Osteocyte (in vitro differentiated cells): ENCODE measurements at places on chromosomes 13 and 19. TPM values are rescaled to one million over a fixed set of nuclear protein-coding genes. Genes with fewer than 3 reads are reported as not detected.
A peak's percentile ranks its signal among the peaks of the same experiment; 100 is the strongest.

DNA sequence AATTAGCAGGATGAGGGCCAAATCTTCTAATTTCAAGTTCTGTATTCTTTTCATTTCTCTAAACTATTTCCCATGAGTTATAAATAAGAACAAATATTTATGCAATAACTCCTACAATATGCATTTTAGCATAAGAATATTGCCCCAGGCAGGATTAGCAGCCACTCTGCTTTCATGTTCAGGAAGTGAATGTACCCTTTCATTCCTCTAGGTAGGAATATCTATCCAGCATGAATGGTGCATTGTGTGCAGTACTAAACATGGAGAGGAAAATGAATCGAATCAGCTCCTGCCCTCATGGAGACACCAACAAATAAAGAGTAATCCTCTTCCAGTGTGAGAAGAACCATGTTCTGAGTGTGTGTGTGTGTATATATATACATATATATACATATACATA, 41.0 kb downstream of the LHFPL6 start:
- H3K4me1 ChIP-seq = peaks cover 54% of the 10 kb centered on the region
- H3K4me3 ChIP-seq = no peak overlapping the region
- no peak for DNase-seq
- H3K27ac ChIP-seq = no peak overlapping the region

Gene TGFB1
- 244 and 255 TPM in 2 replicates for total RNA-seq

DNA sequence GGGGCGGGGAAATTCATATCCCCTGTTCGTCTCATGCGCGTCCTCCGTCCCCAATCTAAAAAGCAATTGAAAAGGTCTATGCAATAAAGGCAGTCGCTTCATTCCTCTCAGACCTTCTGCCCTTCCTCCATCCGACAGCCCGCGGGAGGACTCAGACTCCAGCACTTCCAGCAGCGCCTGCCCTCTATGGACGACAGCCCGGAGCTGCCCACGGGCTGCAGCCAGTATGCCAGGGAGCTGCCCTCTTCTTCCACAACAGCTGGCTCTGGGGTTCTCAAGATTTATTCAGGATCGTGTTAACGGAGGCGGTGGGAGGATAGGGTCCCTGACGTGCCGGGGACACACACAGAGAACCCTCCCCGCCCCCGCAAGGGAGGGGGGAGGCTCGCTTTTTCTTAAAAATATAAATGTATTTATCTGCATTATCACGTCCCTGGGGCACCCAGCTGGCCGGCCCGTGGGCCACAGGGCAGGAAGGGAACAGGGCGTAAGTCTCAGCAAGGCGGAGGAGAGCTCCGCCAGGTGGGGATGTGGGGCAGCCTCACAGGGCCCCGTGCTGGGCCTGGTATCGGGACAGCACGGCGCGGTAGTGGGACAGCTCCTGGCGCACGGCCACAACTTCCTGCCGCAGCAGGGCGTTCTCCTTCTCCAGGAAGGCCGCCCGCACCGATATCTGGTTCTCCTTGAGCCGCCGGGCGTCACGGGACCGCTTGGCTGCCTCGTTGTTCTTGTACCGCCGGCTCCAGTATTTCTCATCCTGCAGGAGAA, 6.7 kb downstream of the DBP start:
- peak overlapping the region; percentile 60 for H3K4me3 ChIP-seq
- peak overlapping the region; percentile 92 for H3K27ac ChIP-seq
- H3K27me3 ChIP-seq = no peaks in the 10 kb centered on the region
- DNase-seq = no peak

Gene SHISA7
- total RNA-seq = not detected in 2 replicates

GRCh38 chr19:858284-858683, 1.2 kb upstream of the CFD start:
- peaks cover 22% of the 10 kb centered on the region for H3K4me1 ChIP-seq
- peak overlapping the region; percentile 65 for H3K27ac ChIP-seq
- H3K36me3 ChIP-seq = no peaks in the 10 kb centered on the region
- no peak overlapping the region for H3K4me3 ChIP-seq

Gene ZNF784
- 9.2 and 9.6 TPM in 2 replicates for total RNA-seq

DNA sequence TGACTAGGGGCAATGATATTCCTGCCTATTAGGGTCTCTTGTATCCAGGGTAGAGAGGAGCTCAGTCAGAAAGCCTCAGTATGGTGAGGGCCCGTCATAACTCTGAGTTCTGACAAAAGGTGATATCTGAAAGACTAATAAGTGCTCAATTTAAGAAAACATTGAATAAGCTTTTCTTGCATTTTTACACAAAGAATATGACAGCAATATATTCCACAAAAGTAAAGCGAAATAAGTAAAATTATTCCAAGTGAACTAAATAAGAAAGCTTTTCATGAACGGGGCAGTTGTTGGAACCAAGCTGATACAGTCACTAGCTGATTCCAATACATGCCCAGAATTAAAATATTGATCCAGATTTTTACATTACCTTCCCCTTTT, 40.5 kb downstream of the CEACAM1 start:
- no peak overlapping the region for H3K4me3 ChIP-seq
- peaks cover 2% of the 10 kb centered on the region for H3K4me1 ChIP-seq
- no peaks in the 10 kb centered on the region for H3K36me3 ChIP-seq
- peaks cover 2% of the 10 kb centered on the region for H3K27me3 ChIP-seq
- no peak for DNase-seq

GRCh38 chr13:74571811-74572210, 437.6 kb upstream of the KLF12 start:
- no peak overlapping the region for H3K27ac ChIP-seq
- H3K4me3 ChIP-seq = no peak overlapping the region
- H3K36me3 ChIP-seq = no peaks in the 10 kb centered on the region
- peaks cover 24% of the 10 kb centered on the region for H3K4me1 ChIP-seq
- H3K27me3 ChIP-seq = no peaks in the 10 kb centered on the region

- H3K36me3 ChIP-seq = peaks cover 6% of the 10 kb centered on the region
- DNase-seq = peak; percentile 91
- H3K4me3 ChIP-seq = peak overlapping the region; percentile 89
- no peaks in the 10 kb centered on the region for H3K27me3 ChIP-seq
Measured at GRCh38 chr19:49691243-49692146, 579 bp downstream of the CPT1C start.

DNA sequence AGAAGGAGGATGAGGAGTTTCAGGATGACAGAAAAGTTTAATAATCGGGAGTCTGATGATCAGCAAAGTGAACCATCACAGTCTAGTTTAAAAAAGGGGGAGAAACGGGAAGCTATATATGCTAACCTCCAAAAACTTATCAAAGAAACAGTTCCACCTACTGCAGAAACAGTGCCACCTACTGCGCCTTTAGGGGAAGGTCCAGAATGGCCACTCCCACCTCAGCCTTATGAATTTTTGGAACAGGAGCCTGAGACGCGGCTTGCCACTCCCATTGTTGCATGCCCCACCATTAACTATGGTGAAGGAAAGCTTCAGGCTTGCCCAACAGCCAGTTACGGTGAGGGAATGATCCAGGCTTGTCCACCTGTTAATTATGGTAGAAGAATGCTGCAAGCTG, 929.0 kb downstream of the SLITRK6 start:
- no peak overlapping the region for H3K27ac ChIP-seq
- H3K36me3 ChIP-seq = no peaks in the 10 kb centered on the region
- peaks cover 7% of the 10 kb centered on the region for H3K4me1 ChIP-seq
- H3K4me3 ChIP-seq = no peak overlapping the region
- no peaks in the 10 kb centered on the region for H3K27me3 ChIP-seq

- no peaks in the 10 kb centered on the region for H3K36me3 ChIP-seq
- no peaks in the 10 kb centered on the region for H3K27me3 ChIP-seq
- no peak for DNase-seq
- no peak overlapping the region for H3K4me3 ChIP-seq
- H3K27ac ChIP-seq = peak overlapping the region; percentile 54
Measured at GRCh38 chr19:56133858-56134653, 7.0 kb upstream of the ZNF444 start.

- peaks cover 20% of the 10 kb centered on the region for H3K27me3 ChIP-seq
- H3K36me3 ChIP-seq = no peaks in the 10 kb centered on the region
- no peaks in the 10 kb centered on the region for H3K4me1 ChIP-seq
- H3K4me3 ChIP-seq = no peak overlapping the region
Measured at GRCh38 chr19:39218230-39219007, 14.4 kb upstream of the SYCN start.

Gene SIGLEC10
- not detected in 2 replicates for total RNA-seq

Gene ZBTB7A
- 29.4 and 30.0 TPM in 2 replicates for total RNA-seq

Gene ZNF726
- total RNA-seq = 1.7 and 2.2 TPM in 2 replicates

DNA sequence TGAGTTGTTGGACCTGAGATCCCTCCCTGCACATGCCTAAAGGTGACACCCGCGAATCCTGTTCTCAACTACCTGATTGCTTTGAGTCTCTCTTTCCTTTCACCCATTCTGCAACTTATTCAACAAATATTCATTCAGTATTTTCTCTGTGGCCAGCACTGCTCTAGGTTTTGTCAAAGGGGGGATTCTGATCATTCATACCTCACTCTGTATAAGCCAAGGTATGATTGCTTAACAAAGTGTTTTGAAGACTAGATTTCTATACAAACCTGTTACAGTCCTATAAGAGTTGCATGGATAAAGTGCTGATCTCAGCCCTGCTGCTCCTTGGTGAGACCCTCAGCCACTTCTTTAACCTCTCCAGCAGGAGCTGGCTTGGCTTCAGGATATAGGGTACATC, 409.7 kb downstream of the KCNRG start:
- H3K27ac ChIP-seq = no peak overlapping the region
- H3K4me1 ChIP-seq = peaks cover 18% of the 10 kb centered on the region
- no peak overlapping the region for H3K4me3 ChIP-seq
- H3K36me3 ChIP-seq = peaks cover 2% of the 10 kb centered on the region

Gene ZSWIM9
- 5.7 and 6.6 TPM in 2 replicates for total RNA-seq

- DNase-seq = no peak
- no peak overlapping the region for H3K27ac ChIP-seq
- no peaks in the 10 kb centered on the region for H3K27me3 ChIP-seq
- H3K4me3 ChIP-seq = no peak overlapping the region
- H3K36me3 ChIP-seq = peaks cover 4% of the 10 kb centered on the region
Measured at GRCh38 chr19:39936020-39936419, 1.6 kb upstream of the FCGBP start.

Gene TIMM44
- total RNA-seq = 69.4 and 73.4 TPM in 2 replicates

Gene COL5A3
- 68.7 and 80.9 TPM in 2 replicates for total RNA-seq

DNA sequence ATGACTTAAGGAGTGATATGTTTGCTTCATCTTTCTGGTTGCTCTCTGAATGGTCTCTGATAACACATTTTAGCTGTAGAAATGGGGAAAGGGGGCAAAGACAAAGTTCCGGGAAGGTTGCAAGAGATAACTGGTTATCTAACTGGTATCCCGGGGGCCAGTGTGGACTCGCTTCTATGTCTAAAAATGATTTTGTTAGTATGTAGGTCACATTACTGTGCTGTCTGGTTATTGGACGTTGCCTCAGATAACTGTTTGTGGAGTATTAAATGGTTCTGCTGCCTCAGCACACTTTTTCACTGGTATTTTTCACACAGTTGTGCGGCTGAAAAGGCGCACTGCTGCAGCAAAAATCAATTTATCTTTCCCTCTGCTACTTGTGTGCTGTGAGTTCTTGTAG, 63.0 kb upstream of the ZNF536 start:
- DNase-seq = no peak
- H3K36me3 ChIP-seq = no peaks in the 10 kb centered on the region

DNA sequence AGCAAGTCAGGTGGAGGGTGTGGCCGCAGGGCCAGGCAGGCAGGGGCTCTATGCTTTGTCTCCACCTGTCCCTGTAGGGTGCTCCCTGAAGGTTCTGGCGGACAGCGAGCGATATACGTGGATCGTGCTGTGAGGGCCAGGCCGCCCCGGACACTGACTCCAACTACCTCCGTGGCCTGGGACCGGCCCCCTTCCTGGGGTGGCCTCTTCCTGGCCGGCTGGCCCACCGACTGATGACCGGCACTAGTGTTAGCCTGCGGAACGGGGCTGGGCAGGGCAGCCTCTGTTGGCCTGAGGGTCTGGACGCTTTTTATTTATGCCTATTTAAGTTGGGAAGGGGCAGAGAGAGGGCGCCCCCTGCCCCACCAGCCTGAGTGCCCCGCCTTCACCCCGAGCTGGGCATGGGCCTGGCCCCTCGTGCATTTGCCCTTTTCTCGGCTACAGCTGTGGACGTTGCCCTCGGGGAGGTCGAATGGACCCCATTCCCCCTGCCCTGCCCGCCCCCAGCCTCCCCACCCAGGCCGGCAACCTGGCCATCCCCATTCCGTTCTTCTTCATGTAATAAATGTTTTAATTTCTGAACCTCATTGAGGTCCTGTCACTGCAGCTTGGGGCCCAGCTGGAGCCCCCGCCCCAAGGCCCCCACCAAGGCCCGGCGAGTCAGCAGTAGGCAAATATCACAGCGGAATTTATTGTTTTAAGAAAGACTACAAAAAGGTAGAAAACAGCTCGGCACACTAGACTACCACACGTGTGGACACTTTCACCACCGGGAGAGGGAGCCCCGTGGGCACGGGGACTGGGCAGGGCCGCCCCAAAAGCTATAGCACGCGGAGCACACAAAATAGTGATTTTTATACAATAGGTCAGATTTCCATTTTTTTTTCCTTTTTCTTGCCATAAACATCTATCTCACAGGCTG, 8.8 kb downstream of the DCAF15 start:
- no peak for DNase-seq
- no peak overlapping the region for H3K4me3 ChIP-seq
- H3K4me1 ChIP-seq = peaks cover 3% of the 10 kb centered on the region
- no peaks in the 10 kb centered on the region for H3K27me3 ChIP-seq
- H3K27ac ChIP-seq = no peak overlapping the region

DNA sequence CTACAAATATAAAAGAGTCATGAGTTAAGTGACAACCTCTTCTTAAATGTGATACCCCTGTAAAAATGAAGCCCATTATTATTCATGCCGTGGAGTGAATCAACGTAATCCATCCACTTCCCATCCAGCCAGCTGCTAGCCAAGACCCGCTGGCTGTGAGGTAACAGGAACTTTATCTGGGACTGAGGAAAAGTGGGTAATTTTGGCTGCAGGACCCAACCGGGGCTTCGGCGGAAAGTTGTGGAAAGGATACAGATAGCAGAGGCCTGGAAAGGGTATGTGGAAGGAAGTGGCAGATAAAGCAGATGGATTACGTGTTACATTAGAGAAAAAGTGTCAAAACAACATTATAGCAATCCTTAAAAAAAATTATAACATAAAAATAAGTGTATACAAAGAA, 48.3 kb downstream of the SLC7A1 start:
- H3K27ac ChIP-seq = no peak overlapping the region
- no peaks in the 10 kb centered on the region for H3K27me3 ChIP-seq
- peaks cover 14% of the 10 kb centered on the region for H3K4me1 ChIP-seq
- no peak for DNase-seq
- H3K4me3 ChIP-seq = no peak overlapping the region
- H3K36me3 ChIP-seq = peaks cover 35% of the 10 kb centered on the region

GRCh38 chr19:49491030-49491803, 3.8 kb downstream of the RPL13A start:
- H3K27ac ChIP-seq = peak overlapping the region; percentile 34
- H3K4me1 ChIP-seq = peaks cover 24% of the 10 kb centered on the region
- DNase-seq = no peak
- no peaks in the 10 kb centered on the region for H3K27me3 ChIP-seq
- no peak overlapping the region for H3K4me3 ChIP-seq
- peaks cover 43% of the 10 kb centered on the region for H3K36me3 ChIP-seq

- no peaks in the 10 kb centered on the region for H3K36me3 ChIP-seq
- H3K4me3 ChIP-seq = no peak overlapping the region
- no peak overlapping the region for H3K27ac ChIP-seq
- no peak for DNase-seq
- peaks cover 34% of the 10 kb centered on the region for H3K4me1 ChIP-seq
Measured at GRCh38 chr13:92225861-92226260, 827.4 kb downstream of the GPC5 start.

- peak; percentile 97 for DNase-seq
- peak within 1 kb of the TSS; percentile 93 for H3K4me3 ChIP-seq
- peaks cover 16% of the 10 kb centered on the region for H3K4me1 ChIP-seq
- H3K27ac ChIP-seq = peak within 1 kb of the TSS; percentile 99
Measured at GRCh38 chr19:12035220-12036172, at the start of gene ZNF433. ZNF433 (minus strand) TSS chr19:12035679; CDS start chr19:12035539, 140 bp downstream.
